Stimulated activated CD8-positive, alpha-beta memory T cell treated with anti-CD3 and anti-CD28 coated beads, Interleukin-7, amount 100 ng/mL, for 24 hours (primary cell): ENCODE measurements at places on chromosomes 1 and 21.

DNA sequence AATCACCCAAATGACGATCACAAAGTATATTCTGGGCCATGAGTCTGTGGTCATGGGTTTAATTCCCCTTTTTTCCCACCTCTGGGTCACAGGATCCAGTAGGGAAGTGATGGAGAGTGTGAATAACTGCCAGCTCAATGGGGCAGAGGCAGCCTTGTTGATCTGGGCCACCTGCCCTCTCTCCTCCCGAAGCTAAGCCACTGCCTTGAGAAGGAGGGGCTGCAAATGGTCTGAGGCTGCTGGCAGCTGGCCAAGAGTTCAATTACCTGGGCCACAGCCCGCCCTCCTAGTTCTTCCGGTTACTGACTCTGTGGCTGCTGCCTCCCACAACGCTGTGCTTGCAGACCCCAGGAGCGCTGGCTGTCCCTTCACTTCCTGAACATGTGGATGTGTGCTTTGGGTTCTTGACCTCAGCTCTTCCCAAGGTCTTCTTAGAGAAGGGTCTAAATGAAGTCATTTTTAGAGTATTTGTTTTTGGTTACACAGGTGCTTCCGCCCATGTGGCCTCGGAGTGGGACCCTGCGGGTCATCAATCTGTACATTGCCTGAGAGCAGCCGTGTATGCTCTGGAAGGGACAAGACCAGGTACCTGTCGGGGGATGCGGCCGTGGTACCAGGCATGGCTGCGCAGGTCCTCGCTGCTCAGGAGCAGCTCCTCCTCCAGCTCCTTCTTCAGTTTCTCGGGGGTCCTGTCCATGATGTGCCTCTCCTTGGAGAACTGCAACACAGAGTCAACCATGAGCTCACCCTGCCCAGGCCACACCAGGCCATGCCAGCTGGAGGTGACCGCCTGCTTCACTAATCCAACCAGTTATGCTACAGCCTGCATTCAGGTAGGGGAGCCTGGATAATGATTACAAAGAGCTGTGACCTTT is 89.7 kb downstream of the BCAR3 start:
- no peak for DNase-seq

- DNase-seq, result no peak
These were observed 3.7 kb downstream of the FBXO42 start for GRCh38 chr1:16348414-16349182.

DNA sequence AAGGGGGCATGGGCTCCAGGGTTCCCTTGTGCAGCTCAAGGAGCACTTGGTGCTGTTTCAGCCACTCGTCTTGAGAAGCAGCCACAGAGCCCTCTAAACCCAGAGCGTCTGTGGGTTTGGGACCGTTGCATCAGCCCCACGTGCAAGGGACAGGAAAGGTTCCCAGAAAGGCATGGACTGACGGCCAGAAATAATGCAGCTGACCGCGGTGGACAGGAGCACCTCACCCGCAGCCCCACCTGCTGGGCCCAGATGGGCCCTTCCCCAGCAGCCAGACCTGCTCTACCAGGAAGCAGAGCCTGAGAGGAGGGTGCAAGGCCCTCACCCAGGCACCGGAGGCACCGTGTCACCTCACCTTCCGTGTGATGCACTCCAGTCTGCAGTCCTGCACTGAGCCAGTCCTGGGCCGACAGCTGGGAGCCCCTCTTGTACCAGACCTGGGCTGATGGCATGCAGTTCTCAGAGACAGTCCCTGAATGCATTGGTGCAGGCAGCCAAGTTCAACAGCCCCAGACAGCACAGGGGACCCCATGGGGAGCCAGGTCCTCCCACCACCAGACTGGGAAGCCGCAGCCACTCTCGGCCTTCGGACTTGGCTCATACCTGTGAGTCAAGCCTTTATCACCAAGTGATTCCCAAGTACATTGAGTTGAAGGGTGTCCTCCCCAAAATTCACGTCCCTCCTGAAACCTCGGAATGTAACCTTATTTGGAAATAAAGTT is 4.8 kb upstream of the TFF3 start:
- DNase-seq, result no peak

DNA sequence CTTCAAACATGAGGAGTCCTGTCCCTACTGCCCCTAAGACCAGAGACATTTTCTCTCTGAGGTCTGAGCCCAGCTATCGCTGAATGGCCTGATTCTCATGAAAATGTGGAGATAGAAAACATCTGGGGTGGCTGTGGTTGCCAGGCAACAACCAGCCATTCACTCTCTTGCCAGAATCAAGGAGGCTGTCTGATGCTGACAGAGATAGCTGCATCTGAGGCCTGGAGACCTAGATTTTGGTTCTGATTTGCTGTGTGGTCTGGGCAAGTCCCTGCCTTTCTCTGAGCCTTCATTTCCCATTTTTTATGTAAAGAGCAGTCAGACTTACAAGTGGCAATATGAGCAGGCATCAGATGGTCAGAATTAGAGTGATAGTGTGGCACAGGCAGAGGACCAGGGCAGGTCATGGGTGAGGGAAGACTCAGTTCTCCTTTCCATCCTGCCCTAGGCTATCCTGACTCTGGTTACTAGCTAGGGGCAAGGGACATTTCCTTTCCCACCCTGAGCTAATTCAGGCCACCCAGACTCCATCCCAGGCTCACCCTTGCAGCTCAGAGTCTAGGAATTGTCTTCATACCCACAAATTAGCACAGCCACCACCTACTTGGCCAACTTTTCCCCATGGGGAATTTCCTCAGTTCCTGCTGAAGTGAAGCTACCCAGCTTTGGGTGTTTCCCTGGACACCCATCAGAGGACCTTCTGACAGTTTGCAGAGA is 20.0 kb upstream of the RNF19B start:
- DNase-seq, result no peak

DNA sequence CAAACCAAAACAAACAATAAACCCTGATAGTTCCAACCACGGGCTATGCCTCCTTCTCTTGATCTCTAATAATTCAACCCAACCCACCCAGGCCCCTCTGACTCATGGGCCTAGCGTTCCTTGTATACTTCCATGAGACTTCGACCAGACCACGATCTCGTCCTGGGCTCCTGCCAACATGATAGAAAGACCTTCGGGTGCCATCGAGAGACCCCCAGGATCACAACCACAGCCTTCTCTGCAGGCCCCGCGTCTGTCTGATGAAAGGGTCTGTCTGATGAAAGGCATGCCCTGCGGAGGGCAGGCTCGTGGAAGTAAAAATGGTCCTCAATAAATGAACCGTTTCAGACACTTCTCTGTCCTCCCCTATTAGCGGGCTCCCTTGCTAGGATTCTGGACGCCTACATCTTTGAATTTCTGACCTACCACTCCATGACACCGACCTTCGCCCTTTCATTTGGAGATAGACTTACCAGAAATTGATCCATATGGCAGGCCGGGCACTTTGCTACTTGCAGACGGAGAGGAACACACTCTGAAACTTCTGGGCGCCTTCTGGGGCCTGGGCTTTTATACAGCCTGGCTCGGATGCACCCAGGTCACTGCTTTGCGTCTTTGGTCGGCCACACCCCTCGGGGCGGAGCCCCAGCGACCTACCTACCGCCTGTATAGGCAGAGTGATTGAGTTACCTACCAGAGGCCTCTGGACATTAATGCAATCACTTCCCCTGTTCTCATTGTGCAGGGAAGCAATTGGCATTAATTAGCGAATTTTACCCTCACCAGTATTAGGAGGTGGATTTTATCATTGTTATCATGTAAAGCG is 5.3 kb upstream of the KLF18 start:
- DNase-seq, result no peak

- DNase-seq, result no peak
These were observed 59.5 kb downstream of the PALMD start for GRCh38 chr1:99705385-99705784.

DNA sequence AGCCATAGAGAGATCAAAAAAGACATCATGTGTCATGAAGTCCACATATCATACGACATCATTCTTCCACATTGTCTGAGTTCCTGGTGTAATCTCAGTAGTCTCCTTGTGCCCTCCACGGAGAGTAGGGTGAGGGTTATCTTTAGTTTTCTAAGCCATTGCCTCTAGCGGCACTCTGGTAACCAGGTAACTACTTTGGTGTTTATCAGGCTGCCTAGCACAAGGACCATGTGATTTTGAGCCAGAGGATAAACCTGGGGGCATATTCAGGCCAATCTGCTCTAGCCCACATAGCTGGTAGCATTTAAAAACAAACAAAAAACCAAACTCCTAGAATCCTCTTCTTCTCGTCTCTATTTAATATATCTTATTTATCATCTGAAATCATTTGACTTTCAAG is 147.4 kb downstream of the GDAP2 start:
- DNase-seq, result no peak

- DNase-seq, result no peak
These were observed 10.2 kb upstream of the ATP13A2 start for GRCh38 chr1:17021896-17022295.

DNA sequence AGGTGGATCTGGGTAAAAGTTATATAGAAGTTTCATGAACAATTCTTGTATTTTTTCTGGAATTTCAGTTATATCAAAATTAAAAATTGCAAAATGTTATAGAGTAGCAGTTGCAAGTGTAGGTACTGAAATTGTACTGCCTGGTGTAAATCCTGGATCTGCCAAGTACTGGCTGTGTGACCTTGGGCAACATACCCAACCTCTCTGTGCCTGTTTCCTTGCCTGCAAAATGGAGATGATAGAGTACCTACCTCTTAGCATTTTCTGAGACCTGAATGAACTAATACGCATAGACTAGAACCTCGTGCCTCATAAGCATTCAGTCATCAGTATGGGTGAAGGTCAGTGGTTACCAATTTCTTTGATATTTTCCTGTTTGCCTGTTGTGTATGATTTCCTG is 290.0 kb upstream of the KAZN start:
- DNase-seq, result no peak

GRCh38 chr1:221594576-221594975 is 147.3 kb downstream of the DUSP10 start:
- DNase-seq, result no peak

DNA sequence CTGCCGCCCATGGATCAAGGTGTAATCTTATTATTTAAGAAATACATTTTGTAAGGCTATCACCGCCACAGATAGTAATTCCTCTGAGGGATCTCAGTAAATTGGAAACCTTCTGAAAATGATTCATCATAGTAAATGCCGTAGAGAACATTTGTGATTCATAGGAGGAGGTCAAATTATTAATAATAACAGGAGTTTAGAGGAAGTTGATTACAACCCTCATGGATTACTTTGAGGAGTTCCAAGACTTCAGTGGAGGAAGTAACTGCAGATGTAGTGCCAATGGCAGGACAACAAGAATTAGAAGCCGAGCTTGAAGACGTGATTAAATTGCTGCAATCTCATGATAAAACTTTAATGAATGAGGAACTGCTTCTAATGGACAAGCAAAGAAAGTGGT is 280.1 kb downstream of the PTPRC start:
- no peak for DNase-seq

GRCh38 chr1:178740924-178741323 is 15.9 kb downstream of the RALGPS2 start:
- no peak for DNase-seq

DNA sequence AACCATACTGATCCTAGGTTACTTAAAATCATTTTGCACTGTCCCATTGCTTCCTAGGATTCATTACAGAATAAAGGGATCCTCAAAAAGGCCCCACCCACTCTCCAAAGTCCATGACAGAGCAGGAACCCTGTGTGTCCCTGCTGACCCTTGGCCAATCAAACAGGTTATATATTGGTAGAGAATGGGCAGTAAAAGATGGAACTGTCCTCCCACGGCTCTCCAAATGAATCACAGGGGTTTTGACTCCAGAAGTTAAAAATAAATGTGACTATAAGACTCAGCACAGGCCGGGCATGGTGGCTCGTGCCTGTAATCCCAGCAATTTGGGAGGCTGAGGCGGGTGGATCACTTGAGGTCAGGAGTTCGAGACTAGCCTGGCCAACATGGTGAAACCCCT is 65.5 kb downstream of the ACOT7 start:
- no peak for DNase-seq

GRCh38 chr1:100835866-100836842 is 58.5 kb downstream of the EXTL2 start:
- no peak for DNase-seq

DNA sequence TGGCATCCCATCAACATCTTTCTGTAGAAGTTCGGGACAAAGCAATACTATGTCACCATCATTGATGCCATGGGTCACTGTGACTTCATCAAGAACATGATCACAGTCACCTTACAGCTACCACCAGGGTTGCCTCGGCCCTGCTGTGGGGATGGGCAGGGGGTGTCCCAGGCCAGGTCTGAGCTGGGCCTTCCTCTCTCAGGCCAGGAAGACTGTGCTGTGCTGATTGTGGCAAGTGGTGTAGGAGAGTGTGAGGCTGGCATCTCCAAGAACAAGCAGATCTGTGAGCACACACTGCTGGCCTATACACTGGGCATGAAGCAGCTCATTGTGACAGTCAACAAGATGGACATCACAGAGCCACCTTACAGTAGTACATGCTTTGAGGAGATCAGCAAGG is 20.9 kb upstream of the RPL11 start:
- no peak for DNase-seq

DNA sequence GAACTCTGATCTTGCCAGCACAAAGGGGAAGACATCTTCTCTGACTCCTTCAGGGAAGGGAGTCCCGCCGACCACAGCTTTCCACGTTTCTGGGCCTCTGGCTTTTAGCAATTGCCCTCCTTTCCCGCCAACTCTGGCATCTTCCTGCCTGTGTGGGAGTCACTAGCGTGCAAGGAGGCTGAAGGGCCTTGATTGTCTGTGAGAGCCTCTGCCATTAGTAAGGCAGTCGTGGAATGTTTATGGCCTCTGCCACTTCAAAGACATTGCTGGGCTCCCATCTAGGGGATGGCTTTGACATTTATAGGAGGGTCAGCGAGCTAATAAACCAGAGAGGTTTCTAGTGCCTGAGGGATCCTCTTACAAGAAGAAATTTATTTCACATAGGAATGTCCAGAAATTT is 14.3 kb upstream of the PROK1 start:
- no peak for DNase-seq

DNA sequence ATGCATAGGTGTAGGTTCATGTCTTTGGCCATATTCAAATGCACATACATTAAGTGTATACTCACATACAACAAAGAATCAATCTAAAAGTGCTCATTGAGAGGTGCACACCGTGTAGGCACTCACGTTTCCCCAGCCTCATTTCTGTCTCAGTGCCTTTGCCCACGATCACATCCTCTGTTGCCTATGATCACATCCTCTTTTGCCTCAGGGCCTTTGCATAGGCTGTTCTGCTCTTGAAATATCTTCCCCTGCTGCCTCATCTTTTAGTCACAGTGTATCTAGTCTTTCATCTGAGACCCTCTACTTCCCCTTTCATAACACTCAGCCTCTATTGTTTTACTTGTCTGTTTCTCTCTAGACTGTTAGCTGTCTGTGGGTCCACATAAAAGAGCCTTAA is 69.3 kb downstream of the FOXD2 start:
- no peak for DNase-seq

DNA sequence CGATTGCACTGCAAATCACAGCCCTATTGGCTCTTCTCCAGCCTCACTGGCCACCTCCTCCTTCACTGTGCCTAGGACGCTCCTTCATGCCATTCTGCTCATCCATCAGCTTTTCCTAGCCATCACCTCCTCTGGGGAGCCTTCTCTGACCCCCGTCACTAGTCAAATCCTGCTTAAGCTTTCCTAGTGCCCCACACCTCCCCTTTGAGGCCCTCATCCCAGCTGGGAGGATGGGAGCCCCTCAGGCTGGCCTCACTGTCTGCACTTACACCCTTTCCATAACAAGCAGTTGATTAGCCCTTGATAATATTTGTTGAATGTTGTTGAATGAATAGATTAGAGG is 50.7 kb downstream of the KLHDC7A start:
- no peak for DNase-seq

- no peak for DNase-seq
These were observed 126.4 kb upstream of the ARHGEF16 start for GRCh38 chr1:3327936-3328590.
